HEK293T (cell line): ENCODE measurements at places on chromosomes 1 and 21.

DNA sequence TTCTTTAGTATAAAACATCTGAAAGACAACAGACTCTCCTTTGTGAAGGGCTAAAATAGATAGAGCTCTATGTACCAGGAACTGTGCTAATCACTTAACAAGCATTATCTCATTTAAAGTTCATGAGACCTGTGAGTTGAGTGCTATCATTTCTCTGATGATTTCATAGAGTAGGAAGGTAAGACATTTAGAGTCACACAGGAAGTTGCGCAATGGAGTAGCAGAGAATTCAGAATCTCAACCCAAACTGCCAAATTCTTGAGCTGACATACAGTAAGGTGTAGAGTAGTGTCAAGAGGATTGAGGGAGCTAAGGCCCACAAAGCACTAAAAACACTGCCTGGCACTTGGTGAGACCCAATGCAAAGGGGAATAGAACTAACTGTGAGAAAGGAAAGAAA, 384.3 kb downstream of the NTNG1 start:
- DNase-seq: no peak

- no peak for DNase-seq
Measured at GRCh38 chr1:17128361-17128760, 9.1 kb upstream of the PADI2 start.

GRCh38 chr1:205710201-205711062, 30.1 kb upstream of the SLC45A3 start:
- DNase-seq: no peak

DNA sequence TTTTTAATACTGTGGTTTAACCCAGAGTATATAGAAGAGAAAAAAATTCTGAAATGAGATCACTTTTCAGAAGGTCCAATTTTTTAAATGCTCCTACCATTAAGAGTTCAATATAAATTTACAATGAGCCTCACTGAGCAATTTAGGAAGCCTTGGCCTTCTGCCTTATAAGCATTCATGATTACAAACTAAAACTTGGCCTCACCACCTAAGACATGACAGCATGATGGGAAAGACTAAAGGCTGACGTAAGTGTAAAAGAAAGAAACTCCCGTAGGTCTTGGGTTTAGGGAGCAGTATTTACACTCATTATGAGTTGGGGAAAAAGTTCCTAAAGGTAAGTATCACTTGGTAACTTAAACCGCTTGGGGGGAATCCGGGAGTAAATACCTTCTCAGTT, 70.7 kb upstream of the ESRRG start:
- no peak for DNase-seq

- peak; percentile 39 for DNase-seq
Measured at GRCh38 chr1:230772457-230773395, 25.5 kb downstream of the CAPN9 start.

GRCh38 chr1:31193729-31194128, 46.0 kb downstream of the NKAIN1 start:
- DNase-seq: no peak

GRCh38 chr1:54884135-54884586, 2.8 kb downstream of the DHCR24 start:
- DNase-seq: no peak

DNA sequence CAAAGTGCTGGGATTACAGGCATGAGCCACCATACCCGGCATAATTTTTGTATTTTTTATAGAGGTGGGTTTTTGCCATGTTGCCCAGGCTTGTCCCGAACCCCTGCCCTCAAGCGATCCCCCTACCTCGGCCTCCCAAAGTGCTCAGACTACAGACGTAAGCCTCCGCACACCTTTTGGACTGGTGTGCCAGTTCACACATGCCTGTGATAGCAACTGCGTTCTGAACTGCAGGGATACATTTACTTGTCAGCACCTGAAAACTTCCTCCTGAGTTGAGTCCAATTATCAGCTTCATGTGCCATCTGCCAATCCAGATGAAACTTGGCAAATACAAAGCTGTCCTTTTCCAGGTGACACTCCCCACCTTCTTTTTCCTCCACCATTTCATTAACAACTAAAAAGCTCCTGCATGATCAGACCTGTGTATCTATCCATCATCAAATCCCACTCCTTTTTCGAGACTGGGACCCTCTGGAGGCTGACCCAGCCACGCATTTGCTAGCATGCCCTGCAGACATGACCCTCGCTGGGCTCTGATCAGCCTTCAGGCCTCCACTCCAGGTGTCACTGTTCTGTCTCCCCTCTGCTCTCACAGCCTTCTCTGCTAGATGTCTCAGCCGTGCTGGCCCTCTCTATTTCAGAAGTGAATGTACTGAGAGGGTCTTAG, 2.1 kb upstream of the DEGS1 start:
- no peak for DNase-seq

DNA sequence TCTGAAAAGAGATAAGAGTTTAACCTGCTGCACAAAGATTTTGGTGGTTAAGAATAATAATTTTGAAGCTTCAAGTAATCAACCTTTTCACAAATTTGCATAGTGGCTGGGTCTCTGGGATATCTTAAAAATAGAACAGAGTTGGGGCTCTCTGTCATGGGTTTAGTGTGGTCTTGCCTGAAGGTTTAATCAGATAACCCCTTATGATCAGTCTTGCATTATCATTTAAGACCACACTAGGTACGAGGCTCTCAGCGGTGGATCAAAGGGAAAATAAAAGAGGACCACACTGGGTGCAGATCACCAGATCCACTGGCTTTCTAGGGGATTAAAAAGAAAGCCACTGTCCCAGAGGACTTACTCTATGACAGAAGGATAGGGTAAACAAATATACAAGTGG, 19.5 kb downstream of the LRRC8C start:
- no peak for DNase-seq

- no peak for DNase-seq
Measured at GRCh38 chr1:202238914-202239313, 45.3 kb downstream of the LGR6 start.

DNA sequence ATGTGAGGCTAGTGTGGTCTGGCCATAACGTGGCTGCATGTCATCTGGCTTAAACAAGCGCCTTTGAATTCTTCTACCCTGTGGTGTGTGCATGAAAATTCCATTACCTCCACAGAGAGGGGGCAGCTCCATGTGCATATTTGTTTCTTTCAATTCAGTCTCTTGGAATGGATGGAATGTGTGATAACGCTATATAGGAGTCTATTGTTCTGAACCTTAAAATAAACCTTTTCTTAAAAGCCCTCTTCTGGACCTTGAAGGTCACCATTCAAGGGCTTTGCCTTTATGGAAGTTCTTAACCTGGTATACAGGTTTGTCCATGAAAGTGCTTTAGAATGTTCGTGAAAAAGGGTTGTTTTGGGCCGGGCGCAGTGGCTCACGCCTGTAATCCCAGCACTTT, 118.2 kb upstream of the ADGRL2 start:
- no peak for DNase-seq

DNA sequence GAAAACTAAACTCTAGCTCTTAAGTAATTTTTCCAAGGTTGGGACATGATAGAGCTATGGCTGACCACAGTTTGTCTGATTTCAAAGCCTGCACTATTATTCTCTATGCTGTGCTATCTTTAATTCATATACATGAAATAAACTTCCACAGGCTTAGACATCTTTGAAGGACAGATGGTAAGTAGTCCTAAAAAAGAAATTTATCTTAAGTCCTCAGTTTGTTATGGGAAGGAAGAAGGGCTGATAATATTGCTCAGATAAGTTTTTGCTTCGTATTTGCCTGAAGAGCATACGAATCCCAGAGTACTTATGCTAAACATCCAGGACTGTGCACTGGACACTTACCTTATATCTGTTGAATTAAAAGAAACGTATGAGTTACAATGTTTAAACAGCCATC, 39.6 kb downstream of the VCAM1 start:
- no peak for DNase-seq

GRCh38 chr1:111516005-111516535, 12.6 kb upstream of the ADORA3 start:
- peak; percentile 36 for DNase-seq

DNA sequence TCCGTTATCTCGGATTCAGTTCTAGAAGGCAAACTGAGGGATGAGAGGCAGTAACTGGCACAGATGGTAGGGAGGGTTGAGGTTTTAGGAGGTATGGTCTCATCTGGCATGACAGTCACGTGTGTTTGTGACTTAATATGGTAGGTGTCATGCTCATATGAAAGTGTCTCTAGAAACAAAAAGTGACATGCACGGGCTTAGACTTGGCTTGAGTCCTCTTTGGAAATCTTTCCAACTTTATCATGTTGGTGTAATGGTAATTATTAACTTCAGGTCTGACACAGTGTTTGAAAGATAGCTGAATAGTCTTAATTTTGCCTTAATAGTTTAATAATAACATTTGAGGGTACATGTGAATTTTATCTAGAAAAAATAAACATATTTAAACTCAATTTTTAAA, 218.1 kb downstream of the FMN2 start:
- DNase-seq: no peak

DNA sequence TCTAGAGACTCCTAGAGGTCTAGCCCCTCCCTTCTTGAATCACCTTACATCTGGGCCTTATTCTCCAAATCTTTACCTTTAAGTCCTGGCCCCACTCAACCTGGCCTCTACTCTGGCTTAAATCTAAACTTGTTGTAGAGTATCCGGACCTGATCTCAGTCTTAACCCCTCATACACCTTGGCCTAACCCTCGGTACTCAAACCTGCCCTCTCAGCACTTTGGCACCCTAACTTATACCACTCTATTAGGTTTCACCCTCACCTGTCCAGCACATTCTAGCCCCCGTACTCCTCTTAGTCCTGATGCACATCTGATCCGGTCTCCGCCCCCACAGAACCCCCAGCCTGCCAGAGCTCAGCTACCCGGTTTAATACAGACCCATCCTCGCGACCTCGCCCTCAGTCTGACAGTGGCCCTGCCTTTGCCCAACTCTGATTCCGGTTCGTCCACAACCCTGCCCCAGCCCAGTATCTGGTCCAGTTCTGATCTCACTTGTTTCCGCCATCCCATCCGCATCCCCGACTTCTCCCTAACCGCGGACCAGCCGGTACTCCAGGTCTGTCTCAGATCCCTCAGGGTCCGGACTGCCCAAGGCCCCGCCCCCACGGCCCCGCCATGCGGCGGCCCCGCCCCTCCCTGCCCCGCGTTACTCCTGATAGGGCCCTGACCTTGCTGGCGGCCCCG, 1.5 kb downstream of the TRIM62 start:
- no peak for DNase-seq

DNA sequence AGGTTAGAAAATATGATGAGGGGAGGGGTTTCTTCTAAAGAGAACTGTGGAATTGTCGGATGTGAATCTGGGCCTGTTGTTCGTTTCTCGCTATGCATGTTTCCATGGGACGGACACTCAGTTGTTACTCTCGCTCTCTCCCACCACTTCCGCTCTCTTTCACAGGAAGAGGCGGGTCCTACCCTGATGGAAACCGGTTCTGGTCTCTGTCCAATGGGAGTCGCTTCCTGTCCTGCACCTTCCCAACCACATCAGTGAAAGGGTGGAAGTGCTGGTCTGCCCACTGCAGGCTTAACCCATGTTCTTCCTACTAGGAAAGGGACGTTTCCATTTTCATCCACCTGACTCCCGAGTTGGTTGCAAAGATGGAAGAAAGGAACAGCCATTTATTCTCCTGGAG, 119.4 kb downstream of the KCNJ15 start:
- DNase-seq: no peak

- DNase-seq: no peak
Measured at GRCh38 chr1:43135857-43136781, 36.0 kb downstream of the EBNA1BP2 start.

DNA sequence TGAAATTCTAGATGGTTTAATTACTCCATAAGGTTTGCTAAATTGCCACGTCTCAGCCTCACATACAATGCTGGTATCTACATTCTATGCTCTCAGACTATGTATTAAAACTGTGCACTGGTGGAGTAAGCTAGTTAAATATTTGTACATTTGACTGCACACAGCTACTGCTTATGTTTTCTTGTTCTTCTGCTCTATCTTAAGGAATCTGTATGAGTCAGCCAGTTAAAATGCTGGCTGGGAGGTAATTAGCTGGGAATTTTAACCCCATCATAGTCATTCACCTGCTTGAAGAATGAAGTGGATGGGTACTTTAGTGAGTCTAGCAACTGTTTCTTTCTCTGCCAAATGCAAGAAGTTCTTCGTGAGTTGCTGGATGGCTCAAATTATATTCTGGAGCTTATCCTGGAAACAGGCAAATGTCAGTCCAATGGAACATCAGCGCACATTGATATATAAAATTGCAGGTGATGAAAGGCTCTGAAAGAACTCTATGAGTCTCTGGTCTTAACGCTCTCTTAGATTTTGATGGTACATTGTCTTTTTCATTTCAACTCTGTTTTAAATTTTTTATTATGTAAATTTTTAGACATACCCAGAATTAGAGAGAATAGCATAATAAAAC, 83.4 kb downstream of the BACH1 start:
- DNase-seq: no peak

- peak; percentile 96 for DNase-seq
Measured at GRCh38 chr1:109248797-109249629, at the start of gene CELSR2. TSS of gene CELSR2 (plus strand) at chr1:109249539. CDS start at chr1:109250080, 541 bp downstream.

DNA sequence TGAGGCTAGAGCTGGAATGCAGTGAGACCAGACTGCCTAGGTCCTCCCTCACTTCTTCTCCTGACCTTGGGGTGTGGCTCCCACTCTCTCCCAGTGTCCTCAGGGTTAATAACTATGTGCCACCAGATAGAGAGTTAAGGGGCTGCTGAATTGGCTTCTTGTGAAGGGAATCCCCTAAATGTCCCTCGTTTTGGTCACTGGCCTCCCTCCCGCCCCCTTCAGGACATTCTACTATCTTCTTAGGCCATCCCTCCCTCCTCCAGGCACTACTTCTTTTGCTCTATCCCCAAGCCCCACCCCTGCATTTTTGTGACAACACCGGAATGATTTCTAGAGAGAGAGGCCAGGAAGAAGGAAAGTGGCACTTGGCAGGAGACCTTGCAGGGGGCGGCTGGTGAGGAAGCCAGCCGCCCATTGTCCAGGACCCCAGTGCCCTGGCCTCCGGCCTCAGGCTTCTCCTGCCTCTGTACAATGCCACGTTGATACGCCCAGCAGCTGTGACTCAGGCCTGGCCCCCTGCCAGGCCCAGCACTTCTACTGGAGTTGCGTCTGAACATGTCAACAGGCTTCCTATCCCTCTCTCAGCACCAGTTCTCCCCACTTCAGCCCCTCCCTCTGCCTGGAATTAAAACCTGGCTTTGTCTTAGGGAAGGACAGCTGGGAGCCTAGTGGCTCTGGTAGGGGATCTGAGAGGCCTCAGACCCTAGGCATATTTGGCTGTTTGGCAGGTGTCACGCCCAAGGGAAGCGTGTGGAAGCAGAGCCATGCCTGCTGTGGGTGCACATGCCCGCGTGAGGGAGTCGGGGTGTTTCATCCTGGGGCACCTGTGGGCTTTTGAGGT, 9.1 kb downstream of the LMNA start:
- DNase-seq: peak; percentile 68

DNA sequence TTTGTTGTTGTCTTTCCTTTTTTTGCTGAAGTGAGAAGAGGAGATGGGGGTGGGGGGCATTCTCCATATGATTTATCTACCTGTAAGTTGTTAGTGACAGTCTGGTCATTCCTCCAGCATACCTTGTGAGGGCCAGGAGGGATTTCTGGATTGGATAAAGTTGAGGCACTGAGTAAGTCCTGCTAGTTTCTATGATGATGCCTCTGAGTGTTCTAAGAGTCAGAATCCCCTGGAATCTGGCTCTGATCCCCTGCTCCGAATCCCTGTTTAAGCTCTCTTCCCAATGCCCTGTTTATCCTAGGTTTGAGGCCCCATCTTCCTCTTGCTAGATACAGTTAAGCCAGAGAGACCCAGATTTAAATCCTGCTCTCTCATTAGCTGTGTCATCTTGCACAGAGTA, 83.2 kb upstream of the HOOK1 start:
- DNase-seq: no peak

- DNase-seq: no peak
Measured at GRCh38 chr1:1179346-1179982, 5.8 kb downstream of the TTLL10 start.
